ENCODE measurements at places on chromosomes 6 and 20. TPM values are rescaled to one million over a fixed set of nuclear protein-coding genes. Genes with fewer than 3 reads are reported as not detected.
A peak's percentile ranks its signal among the peaks of the same experiment; 100 is the strongest.

DNA sequence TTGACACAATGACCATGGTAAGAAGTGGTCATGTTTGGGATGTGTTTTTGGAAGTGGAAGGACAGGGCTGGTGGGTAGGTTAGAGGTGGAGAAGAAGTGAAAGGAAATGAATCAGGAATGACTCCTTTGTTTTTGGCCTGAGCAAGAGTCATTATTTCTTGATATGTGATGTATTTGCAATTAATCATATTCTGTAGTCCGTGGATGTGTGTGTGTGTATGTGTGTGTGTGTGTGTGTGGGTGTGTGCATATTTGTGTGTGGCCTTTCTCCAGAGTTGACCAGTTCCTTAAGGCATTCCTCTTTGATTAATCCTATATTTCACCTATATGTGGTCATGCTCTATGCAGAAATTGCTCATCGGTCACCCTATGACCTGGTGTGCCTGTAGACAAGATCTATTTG is 130.7 kb downstream of the UTRN start:
- peak; percentile 81 for DNase-seq
- peak overlapping the region; percentile 77 for H3K27ac ChIP-seq
- H3K4me3 ChIP-seq, result peak overlapping the region; percentile 21
- H3K4me1 ChIP-seq, result peaks cover 43% of the 10 kb centered on the region

DNA sequence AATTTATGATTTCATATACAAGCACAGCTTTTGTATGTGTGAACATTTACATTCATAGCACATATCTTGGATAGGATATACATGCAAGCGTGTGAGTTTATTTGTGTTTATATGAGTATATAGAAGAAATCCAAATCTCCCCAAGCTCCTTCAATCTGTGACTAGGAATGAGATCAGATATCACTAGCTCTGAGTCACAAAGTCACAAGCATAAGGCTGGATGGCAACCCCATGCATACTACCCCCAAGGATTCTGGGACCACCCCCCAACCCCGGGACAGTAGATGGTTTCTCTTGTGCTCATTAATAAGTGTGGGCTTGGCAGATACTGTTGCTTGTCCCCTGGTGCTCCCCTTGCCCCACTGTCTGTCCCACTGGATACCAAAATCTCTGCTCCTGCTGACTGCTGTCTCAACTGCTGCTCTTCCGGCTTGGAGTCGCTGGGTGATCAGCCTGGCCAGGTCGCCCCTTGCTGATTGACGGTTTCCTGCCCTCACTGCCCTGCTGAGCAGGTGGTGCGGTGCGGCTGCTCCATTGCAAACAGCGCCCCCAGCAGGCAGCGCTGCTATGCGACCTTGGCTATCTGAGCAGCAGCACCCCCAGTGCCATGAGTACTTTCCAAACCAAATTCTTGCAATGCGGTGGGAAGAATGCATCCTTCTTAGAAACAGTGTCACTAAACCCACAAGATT is 279.4 kb downstream of the CD83 start:
- no peak overlapping the region for H3K4me3 ChIP-seq
- no peaks in the 10 kb centered on the region for H3K4me1 ChIP-seq
- no peaks in the 10 kb centered on the region for H3K36me3 ChIP-seq
- DNase-seq, result peak; percentile 66
- H3K27me3 ChIP-seq, result no peaks in the 10 kb centered on the region

DNA sequence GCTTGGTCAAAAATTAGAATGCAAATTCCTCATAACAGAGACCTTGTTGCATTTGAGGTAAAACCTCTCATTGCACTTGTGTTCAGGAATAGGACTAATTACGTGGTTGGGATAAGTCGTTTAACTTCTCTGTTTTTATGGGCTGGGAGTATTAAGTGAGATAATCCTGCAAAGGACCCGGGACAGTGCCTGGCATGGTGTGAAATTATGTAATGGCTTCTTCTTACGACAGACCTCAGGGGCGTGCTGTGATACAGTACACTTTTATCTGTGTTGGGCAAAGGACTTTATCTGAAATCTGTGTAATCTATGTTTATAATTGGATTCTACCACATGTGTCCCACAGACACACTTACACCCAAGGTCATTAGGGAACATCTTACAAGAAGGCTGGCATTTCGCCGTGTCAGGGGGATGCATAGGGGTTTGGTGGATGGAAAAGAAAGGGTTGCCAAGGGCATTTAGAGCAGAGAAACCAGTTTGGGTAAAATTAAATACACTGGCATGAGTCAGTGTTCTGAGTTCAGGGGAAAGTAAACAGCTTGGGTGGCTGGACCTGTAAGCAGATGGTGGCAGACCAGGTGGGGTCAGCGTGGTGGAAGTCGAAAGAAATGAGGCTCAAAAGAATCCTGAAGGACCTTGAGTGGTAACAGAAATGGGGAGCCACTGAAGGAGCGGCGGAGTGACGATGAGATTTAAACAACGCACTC is 17.2 kb upstream of the RTF2 start:
- H3K27me3 ChIP-seq, result no peaks in the 10 kb centered on the region
- peaks cover 17% of the 10 kb centered on the region for H3K36me3 ChIP-seq
- DNase-seq, result no peak
- H3K4me1 ChIP-seq, result no peaks in the 10 kb centered on the region
- H3K4me3 ChIP-seq, result no peak overlapping the region

DNA sequence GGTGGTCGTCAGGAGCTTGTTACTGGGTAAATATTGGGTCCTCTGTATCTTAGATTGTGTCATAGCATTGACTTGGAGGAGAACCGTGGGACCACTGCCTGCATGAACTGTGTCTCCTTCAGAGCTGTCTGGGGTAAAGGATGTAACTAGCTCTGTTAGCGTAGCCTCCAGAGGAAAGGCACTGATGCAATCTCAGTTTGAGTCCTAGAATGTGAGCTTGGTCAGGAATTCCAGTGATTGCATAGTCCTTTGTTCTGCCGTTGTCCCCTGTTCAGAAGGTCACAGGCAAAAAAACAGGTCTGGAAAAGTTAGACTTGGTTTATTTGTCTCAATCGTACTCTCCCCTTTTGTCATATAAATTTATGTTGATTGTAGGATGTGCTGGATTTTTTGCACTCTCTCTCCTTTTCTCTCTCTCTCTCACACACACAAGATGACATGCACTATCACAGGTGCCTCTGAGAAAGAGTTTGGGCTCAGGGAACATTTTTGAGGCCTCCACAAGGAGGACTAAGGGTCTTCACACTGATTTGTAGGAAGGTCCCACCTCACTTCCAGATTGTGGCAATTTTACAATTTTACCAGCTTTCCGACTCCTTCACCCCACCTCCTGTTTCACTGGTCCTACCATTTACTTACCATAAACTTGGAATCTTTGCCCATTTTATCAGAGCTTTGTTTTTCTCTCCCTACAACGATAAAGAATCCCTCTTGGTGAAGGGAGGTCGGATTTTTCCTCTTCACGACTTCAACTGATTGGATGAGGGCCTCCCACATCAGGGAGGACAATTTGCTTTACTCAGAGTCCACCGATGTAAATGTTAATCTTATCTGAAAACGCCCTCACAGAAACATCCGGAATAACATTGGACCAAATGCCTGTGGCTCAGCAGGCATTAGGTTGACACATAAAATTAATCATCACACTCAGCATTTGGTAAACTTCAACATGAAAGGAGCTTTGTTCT is 7.0 kb upstream of the DACT2 start:
- no peak overlapping the region for H3K4me3 ChIP-seq
- DNase-seq, result no peak
- H3K36me3 ChIP-seq, result no peaks in the 10 kb centered on the region
- H3K27ac ChIP-seq, result no peak overlapping the region

DNA sequence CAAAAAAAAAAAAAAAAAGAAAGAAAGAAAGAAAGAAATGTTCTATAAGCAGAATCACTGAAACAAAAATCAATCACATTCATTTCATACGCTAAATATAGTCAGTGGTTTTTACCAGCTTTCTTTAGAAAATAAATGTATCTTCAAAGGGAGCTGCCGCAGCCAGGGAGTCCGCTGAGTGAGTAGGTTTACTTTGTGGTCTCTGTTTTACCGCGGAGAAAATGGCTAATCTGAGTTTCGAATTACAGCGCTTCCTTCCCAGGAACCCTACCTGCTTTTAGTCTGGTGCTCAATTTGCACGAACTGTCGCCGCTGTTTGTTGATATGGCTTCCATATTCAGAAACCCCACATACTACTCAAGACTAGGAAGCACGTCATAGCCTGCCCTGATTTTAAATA is 102.4 kb downstream of the TFAP2A start:
- no peak for DNase-seq
- H3K4me1 ChIP-seq, result no peaks in the 10 kb centered on the region
- no peaks in the 10 kb centered on the region for H3K36me3 ChIP-seq
- no peak overlapping the region for H3K27ac ChIP-seq
- no peaks in the 10 kb centered on the region for H3K27me3 ChIP-seq
- no peak overlapping the region for H3K4me3 ChIP-seq

GRCh38 chr6:159935065-159935464 is 33.8 kb upstream of the IGF2R start:
- H3K27ac ChIP-seq, result no peak overlapping the region
- H3K4me3 ChIP-seq, result no peak overlapping the region
- no peaks in the 10 kb centered on the region for H3K36me3 ChIP-seq

GRCh38 chr6:47419621-47420020 is 58.0 kb upstream of the CD2AP start:
- H3K36me3 ChIP-seq, result no peaks in the 10 kb centered on the region
- H3K4me3 ChIP-seq, result no peak overlapping the region
- 0 out of 2 replicates have a peak, but pooled peaks cover 5% of the 10 kb centered on the region for H3K27me3 ChIP-seq
- H3K4me1 ChIP-seq, result 0 out of 2 replicates have a peak, but pooled peaks cover 13% of the 10 kb centered on the region
- peak; percentile 23 for DNase-seq
- H3K27ac ChIP-seq, result no peak overlapping the region

- H3K4me1 ChIP-seq, result peaks cover 33% of the 10 kb centered on the region
- peak overlapping the region; percentile 99 for H3K27ac ChIP-seq
- no peaks in the 10 kb centered on the region for H3K27me3 ChIP-seq
- H3K36me3 ChIP-seq, result no peaks in the 10 kb centered on the region
- H3K4me3 ChIP-seq, result peak overlapping the region; percentile 39
- peak; percentile 97 for DNase-seq
Measured at GRCh38 chr20:2314759-2315439, 19.1 kb downstream of the TGM3 start.

DNA sequence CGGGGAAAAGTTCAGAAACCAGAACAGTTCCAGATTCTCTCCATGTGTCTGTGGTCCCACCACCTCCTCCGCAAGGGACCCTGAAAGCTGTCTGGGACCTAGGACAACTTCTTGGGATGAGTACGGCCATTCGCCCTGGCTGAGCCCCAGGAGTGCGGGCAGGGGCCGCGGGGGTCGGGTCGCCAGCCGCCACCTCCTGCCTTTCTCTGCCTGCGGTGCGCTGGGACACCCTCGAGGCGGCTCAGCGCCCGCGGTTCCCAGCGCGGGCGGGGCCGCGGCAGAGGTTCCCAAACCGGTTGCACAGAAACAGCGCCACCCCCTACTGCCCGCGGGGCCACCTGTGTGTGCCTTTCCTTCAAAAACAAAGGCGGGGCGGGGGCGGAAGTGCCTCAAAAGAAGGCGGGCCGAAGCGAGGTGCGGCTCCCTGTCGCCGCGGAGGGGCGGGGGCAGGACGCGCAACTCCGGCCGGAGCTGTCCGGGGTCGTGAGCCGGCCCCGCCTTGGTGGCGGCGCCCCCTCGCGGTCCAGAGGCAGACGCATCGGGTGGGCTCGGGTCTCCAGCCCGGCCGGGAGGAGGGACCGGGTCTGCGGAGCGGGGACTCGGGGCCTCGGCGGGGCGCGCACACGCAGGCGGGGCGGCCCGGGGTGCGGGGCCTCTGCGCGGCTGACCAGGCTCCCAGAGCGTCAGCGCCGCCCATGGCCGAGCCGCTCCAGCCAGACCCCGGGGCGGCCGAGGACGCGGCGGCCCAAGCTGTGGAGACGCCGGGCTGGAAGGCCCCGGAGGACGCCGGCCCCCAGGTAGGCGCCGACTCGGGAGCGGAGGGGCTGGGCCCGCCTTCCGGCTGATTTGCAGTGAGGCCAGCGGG is at the start of gene HEBP2:
Gene HEBP2, plus strand, starts transcription at position 423 of the 865 bp plus-strand sequence. Its CDS starts 273 bp downstream, at position 696.
- H3K36me3 ChIP-seq, result peaks cover 8% of the 10 kb centered on the region
- H3K4me1 ChIP-seq, result 0 out of 2 replicates have a peak, but pooled peaks cover 3% of the 10 kb centered on the region
- peak within 1 kb of the TSS; percentile 34 for H3K27ac ChIP-seq

DNA sequence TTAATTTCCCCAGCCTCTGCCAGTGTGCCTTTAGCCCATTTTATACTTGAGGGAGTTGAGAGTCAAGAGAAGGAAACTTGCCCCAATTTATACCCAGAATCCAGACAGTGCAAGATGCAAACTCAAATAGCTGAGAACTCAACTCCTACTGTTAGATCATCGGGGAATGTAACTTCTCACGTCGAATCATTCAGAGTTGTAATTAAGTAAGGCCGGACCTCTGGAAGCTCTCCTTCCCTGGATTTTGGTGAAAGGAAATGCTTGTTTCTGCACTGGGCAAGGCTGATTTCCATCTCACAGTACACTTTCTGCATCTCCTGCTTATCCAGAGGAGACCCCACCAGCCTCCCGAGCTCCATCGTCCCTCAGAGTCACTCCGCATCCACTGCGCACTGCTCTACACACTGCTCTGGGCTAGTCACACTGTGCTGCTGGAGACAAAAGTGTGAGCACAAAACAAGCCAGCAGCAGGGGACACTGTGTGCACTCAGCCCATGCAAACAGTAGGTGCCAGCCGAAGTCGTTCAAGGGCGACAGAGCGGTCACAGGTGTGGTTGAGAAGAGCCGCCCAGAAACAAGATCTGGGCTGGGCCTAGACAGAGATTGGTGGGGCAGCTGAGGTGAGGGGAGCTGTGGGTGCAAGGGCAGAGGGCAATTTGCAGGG is 150.4 kb upstream of the QKI start:
- H3K4me1 ChIP-seq, result no peaks in the 10 kb centered on the region
- H3K27me3 ChIP-seq, result no peaks in the 10 kb centered on the region
- no peak overlapping the region for H3K4me3 ChIP-seq
- no peaks in the 10 kb centered on the region for H3K36me3 ChIP-seq

DNA sequence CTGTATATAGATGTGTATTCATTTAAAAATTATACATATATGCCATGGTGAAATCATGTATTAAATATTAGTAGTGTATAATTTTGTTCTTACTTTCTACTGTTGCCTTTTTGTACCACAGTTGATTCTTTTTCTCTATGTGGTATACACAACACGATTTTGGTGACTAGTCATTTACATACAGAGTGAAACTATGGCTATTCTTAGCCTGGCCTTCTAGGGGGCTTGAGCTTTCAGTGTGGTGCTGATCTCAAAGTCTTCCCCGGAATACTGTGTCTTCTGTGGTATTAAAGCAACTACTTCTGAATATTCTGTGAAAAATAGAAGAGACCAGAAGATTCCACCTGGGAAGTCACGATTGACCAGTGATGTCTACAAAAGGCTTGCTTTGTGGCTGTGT is 301.9 kb downstream of the UTRN start:
- peaks cover 2% of the 10 kb centered on the region for H3K36me3 ChIP-seq
- H3K4me1 ChIP-seq, result peaks cover 24% of the 10 kb centered on the region
- H3K4me3 ChIP-seq, result no peak overlapping the region
- no peaks in the 10 kb centered on the region for H3K27me3 ChIP-seq
- no peak overlapping the region for H3K27ac ChIP-seq

Gene PHF1
- 24.5 TPM for polyA plus RNA-seq

Gene LY6G6D
- polyA plus RNA-seq, result not detected

Gene TFAP2D
- polyA plus RNA-seq, result not detected

Gene OR2H2
- not detected for polyA plus RNA-seq
